ENCODE measurements at places on chromosomes 2 and 18. TPM values are rescaled to one million over a fixed set of nuclear protein-coding genes. Genes with fewer than 3 reads are reported as not detected.

Gene CDCA7
- total RNA-seq, result 2.3 TPM

- DNase-seq, result no peak
Measured at GRCh38 chr2:96308248-96308647, 2.9 kb upstream of the SNRNP200 start.

DNA sequence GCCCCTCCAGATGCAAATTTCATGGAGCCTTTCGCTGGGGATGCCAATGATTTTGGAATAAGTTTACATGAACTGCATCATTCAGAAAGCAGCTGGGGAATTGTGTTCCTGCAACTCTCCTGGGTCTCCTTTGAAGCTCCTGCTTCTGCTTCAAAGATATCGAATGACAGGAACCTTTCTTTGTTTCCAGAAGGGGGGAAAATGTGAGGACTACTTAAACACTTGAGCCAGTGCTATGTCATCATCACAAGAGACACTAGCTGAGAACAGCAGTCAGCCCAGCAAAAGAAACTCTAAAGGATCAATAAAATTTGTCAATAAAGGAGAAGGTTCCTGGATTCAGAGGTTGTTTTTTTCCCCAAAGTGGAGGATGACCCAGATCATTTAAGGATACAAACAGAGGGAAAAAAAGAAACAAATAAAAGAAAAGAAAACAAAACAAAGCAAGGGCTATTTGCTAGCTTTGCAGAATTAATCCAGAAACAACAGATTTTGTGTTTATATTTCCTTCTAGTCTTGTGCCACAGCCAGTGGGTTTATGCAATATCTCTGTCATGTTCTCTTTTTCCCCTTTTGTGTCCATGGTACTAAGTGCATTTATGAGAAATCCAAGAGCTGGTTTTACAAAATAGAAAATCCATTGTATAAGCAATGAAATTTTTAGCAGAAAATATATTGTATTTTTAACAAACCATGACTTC is 463.7 kb downstream of the CDH2 start:
- no peak for DNase-seq

GRCh38 chr2:10452312-10452711 is 4.2 kb upstream of the ODC1 start:
- DNase-seq, result no peak

DNA sequence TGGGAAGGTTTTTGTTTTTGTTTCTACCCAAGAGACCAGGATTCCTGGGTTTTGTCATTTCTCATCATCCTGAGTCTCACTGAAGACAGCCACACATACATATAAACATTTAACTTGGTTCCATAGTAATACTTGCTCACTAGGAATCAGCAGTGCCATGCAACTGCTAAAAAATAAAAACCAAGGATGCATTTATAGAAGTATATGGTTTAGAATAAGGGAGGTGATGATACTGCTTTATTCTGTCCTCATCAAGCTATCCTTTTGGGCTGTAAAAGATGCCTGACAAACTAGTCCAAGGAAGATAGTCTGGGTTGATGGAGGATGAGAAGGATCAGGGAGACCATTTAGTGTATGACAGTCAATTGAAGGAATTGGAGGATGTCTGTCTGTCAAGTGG is 740 bp downstream of the SPATA3 start:
- no peak for DNase-seq
